ENCODE measurements at places on chromosomes 16 and 17.
A peak's percentile ranks its signal among the peaks of the same experiment; 100 is the strongest.

GRCh38 chr16:52787709-52788108, 240.8 kb upstream of the TOX3 start:
- DNase-seq: no peak

- peak; percentile 58 for DNase-seq
These were observed 80.1 kb downstream of the DNAH17 start for GRCh38 chr17:78497115-78497540.

DNA sequence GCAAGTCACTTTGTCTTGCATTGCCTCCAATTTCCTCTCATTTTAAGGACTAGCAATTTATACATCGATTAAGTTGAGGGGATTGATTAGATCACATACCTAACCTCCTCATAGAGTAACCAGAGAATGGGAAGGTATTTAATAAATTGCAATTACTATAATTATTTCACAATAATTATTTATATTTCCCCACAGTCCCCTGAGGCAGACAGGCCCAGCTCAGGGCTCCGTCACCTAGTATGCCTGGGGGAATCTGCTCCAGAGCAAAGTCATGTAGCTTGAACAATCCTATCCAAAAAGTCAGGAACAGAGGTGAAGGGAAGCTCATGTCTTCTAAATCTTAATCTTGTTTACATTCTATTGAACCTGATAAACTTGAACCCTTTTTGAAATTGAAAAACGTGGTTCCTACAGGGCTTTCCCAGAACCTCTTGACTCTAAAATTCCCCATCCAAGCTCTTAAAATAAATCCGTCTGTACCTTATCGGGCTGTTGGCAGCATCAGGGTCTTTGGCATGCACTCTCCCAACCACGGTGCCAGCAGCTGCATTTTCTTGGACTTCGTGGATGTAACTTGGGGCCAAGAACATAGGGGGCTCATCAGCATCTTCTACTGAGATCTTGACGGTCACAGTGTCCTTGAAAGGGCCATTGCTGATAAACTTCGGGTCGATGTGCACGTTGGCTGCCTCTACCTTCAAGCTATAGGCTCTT, 140.1 kb downstream of the CDH11 start:
- no peak for DNase-seq

- no peak for DNase-seq
These were observed 171.1 kb upstream of the IRX6 start for GRCh38 chr16:55152875-55153390.

DNA sequence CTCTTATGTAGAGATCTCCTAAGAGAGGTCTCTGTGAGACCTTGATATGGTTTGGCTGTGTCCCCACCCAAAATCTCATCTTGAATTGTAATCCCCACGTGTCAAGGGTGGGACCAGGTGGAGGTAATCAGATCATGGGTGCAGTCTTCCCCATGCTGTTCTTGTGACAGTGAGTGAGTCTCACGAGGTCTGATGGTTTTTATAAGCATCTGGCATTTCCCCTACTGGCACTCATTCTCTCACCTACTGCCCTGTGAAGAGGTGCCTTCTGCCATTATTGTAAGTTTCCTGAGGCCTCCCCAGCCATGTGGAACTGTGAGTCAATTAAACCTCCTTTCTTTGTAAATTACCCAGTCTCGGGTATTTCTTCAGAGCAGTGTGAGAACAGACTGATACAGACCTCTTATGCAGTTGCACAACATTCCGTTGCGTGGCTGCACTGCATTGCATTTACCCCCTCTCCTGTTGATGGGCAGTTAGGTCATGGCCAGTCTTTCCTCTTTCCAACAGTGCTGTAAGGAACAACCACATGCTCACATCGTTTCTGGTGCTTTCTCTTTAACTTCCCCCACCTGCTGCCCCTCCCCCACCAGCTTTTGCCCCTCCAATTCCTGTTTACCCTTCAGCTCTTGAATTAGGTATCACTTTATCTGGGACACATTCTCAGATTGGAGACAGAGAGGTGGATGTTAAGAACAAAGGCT, 43.6 kb upstream of the MED9 start:
- no peak for DNase-seq
